ENCODE measurements at places on chromosomes 2 and 18.
A peak's percentile ranks its signal among the peaks of the same experiment; 100 is the strongest.

DNA sequence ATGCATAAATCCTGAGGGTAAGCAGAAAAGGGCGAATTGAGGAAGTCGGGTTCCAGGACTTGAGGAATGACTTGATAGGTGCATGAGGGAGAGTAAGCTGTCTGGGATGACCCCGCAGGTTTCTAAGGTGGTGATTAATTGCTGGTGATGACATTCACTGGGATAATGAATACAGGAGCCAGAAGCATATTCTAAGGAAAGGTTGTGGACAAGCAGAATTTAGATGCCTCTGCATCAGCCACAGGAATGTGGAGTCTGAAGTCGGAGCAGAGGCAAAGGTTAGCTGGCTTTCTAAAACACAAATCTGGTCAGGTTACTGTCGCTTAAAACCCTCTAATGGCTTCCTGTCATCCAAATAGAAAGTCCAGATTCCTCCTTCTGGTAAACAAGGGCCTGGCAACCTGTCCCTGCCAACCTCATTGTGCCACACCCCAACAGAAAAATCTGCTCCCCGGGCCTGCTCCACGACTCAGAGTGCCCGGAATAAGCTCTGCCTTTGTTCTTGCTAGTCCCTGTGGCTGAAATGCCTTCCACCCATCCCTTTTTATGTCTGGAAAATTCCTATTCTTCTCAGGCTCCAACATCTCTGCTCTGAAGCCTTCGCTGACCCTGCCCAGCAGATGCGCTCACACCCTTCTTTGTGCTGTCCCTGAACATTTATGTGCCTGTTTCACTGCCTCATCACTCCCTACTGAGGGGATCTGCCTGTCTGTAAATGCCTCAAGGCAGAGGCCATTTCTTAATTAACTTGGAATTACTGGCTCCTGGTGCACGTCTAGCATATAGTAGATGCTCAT, 11.3 kb upstream of the TMEM214 start:
- no peak for DNase-seq

DNA sequence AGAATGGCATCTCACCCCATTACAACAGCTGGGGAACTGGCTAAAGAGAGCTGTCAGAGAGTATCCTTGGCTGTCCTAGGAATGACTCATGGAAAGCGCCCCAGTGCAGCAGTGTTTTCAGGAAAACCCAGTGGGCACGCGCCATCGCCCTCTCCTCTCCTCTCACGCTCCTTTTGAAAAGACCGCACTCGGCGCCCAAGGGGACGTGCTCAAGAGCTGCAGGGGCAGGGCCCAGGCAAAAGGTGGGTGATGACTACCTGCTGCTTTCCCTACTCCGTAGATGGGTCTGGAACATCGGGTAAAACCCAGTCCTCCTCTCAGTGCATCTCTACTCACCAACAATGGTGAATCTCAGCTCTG, 68.1 kb downstream of the EMILIN2 start:
- no peak for DNase-seq

DNA sequence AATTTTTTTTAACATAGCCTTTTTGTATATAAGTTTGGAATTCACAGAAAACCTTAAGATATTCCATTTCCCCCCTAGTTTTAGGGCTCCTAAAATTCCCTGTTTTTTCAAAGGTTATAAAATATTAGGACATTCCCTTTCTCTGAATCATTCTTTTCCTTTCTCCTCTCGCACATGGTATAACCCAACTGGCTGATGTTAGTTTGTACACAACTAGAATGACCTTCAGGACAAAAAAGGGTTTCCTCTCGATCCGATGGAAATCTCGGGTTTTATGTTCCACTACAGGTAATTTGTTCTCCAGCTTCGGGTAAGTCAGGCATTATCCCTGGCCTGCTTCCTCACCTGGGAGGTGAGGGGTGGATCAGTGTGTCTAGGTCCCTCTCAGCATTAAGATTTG, 215.1 kb downstream of the LDLRAD4 start:
- DNase-seq, result no peak

DNA sequence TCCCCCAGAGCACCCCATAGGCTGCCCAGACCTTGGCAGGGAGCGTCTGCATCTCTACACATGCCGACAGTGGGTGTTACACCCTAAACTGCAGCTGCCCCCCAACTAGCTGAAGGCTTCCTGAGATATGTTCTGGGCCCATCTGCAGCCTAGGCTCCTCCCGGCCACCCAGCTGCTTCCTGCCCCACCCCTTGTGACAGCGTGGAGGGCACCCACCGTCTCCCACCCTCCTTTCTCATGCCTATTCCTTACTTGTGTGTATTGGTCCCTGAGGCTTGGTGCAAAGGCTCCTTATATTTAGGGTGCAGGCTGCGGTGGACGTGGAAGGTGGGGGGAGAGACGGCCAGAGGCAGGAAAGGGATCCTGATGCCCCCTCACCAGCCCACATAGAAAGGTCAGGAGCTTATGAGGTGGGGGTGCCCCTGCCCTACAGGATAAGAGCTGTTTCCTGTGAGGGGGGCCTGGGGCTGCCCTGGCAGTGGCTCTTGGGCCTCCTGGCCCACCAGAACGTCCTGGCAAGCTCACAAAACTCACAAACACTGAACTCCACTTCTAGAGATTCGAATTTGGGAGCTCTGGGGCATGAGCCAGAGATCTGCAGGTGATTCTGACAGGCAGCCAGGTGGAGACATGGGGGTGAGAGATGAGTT, 7.3 kb upstream of the PROM2 start:
- DNase-seq, result no peak

DNA sequence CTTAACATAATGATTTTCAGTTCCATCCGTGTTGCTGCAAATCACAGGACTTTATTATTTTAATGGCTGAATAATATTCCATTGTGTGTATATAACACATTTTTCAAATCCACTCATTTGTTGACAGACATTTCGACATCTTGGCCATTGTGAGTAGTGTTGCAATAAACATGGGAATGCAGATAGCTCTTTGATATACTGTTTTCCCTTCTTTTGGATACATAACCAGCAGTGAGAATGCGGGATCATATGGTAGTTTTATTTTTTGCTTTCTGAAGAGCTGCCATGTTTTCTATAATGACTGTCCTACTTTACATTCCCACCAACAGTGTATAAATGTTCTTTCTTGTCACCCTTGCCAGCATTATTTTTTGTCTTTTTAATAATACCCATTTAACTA, 420.3 kb upstream of the CHAC2 start:
- DNase-seq, result no peak

DNA sequence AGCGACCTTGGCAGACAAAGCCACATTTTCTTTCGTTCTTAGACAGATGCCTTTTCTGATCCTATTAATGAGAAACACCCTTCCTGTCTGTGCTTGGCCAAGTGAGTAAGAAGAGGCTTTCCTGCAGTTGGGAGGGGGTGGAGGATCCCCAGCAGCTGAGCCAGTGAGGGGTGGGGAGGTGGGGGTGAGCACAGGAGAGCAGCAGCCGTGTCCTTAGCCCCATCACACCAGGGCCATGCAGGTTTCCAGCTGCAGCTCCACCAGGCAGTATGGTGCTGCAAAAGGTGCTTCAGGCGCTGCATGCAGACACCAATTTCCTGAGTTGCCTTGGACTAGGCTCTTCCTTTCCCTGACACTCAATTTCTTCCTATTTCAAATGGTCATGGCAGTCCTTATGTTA, 123.3 kb upstream of the SIX2 start:
- no peak for DNase-seq

GRCh38 chr2:165793161-165793778, 777 bp downstream of the GALNT3 start:
- DNase-seq, result peak; percentile 25

- no peak for DNase-seq
These were observed 73.3 kb downstream of the TXNL1 start for GRCh38 chr18:56565046-56565445.

All from frontal cortex (tissue), 4 donors.